ENCODE measurements at places on chromosomes 3 and 15. TPM values are rescaled to one million over a fixed set of nuclear protein-coding genes. Genes with fewer than 3 reads are reported as not detected.

The ALDH1A2 gene
- not detected for total RNA-seq

The TTC23 gene
- total RNA-seq = 11.9 TPM

The CP gene
- not detected for total RNA-seq

The CYP1A2 gene
- total RNA-seq = not detected

The FGF12 gene
- total RNA-seq = 1.3 TPM

The CEP19 gene
- 2.1 TPM for total RNA-seq

The CHRM5 gene
- not detected for total RNA-seq

The PRSS50 gene
- not detected for total RNA-seq

The RBPMS2 gene
- total RNA-seq = 0.14 TPM

The XCR1 gene
- total RNA-seq = not detected

The CYP11A1 gene
- total RNA-seq = 0.87 TPM

The OR4M2 gene
- not detected for total RNA-seq

The SLC24A5 gene
- not detected for total RNA-seq

The CPNE9 gene
- total RNA-seq = not detected

The SH2D7 gene
- total RNA-seq = not detected

The RLBP1 gene
- total RNA-seq = not detected

The FBXO40 gene
- 0.05 TPM for total RNA-seq

The TMEM158 gene
- total RNA-seq = 248 TPM

The STRIT1 gene
- total RNA-seq = not detected

The PLCL2 gene
- 11.5 TPM for total RNA-seq

The ONECUT1 gene
- not detected for total RNA-seq

The PSMD2 gene
- total RNA-seq = 1,674 TPM

The LIPC gene
- total RNA-seq = not detected

The AADACL2 gene
- total RNA-seq = not detected

The LTK gene
- not detected for total RNA-seq

The PRKCD gene
- 5.5 TPM for total RNA-seq

The PRR20G gene
- not detected for total RNA-seq

The APH1B gene
- 4.9 TPM for total RNA-seq

The SERPINI2 gene
- total RNA-seq = not detected

The PLS1 gene
- 24.8 TPM for total RNA-seq

The ALG1L2 gene
- total RNA-seq = not detected

The PDE8A gene
- 25.1 TPM for total RNA-seq

The WDR5B gene
- total RNA-seq = 9.2 TPM

The CCDC51 gene
- 69.9 TPM for total RNA-seq

The PARL gene
- 102 TPM for total RNA-seq

The RIOX2 gene
- total RNA-seq = 43.1 TPM

The GCNT3 gene
- 0.79 TPM for total RNA-seq

The TRPM1 gene
- total RNA-seq = 0.03 TPM

The REC114 gene
- not detected for total RNA-seq

The KLHL24 gene
- 16.7 TPM for total RNA-seq

The TXNRD3 gene
- 8.8 TPM for total RNA-seq

All from HT1080 (cell line).